ENCODE measurements at places on chromosomes 5 and 9.

DNA sequence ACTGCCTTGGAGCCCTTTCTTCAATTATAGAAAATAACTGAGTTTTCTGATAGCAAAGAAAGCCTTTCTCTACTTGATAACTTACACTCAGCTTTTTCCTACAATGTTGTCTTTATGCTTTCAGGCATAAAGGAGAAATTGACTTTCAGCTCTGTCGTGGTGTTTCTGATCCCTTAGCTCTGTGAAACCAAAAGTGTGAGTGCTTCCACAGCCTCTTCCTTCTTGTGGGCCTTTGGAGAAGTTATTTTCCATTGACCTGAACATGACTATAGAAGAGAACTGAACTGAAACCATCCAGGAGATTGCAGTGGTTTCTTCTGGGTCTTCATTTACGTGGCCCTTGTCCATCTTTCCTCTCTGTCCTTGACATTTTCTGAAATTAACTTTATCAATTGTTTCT, 59.5 kb upstream of the EQTN start:
- no peak for DNase-seq

- DNase-seq, result no peak
Observed at GRCh38 chr5:96022971-96023370, 61.3 kb upstream of the ELL2 start.

DNA sequence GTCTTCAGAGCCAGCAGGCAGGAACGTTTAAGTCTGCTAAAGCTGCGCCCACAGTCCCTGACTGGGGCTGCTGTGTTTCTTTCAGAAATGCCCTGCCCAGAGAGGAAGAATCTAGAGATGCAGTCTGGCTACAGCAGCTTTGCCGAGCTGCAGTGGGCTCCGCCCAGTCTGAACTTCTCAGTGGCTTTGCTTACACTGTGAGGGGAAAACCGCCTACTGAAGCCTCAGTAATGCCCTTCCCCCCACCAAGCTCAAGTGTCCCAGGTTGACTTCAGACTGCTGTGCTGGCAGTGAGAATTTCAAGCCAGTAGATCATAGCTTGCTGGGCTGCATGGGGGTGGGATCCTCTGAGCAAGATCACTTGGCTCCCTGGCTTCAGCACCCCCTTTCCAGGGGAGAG, 78.4 kb downstream of the SREK1 start:
- DNase-seq, result no peak

- no peak for DNase-seq
Observed at GRCh38 chr9:76827296-76828080, 63.2 kb downstream of the PCA3 start.

DNA sequence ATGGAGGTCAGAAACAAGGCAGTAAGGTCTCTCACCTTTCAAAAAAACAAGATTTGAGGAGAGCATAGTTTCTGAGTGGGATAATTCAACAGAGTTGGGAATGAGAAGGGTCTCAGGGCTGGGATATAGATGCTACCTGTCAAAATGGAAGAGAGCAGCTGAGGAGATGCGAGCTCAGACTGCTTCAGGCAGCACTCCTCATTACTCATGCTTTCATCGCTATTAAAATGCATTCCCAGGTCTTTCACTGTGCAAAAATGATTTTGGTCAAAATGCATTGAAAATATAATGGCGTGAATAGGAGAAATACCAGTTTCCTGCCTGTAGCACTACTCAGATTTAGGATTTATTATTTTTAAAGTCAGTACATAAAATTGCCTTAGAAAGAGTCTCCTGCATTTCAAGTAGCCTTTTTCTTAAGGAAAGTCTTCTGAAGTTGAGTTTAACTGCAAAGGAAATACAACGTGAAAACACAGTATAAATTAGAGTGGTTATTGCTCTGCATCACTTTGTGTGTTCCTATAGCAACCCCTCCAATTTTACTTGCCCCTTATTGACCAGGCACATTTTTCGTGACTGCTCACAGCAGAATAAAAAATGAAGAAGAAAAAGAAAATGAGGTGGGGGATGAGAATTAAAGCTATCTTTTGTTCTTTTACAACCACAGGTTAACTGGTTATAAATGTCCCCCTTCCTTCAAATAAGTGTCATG, 724.8 kb upstream of the SEMA6A start:
- DNase-seq, result no peak

DNA sequence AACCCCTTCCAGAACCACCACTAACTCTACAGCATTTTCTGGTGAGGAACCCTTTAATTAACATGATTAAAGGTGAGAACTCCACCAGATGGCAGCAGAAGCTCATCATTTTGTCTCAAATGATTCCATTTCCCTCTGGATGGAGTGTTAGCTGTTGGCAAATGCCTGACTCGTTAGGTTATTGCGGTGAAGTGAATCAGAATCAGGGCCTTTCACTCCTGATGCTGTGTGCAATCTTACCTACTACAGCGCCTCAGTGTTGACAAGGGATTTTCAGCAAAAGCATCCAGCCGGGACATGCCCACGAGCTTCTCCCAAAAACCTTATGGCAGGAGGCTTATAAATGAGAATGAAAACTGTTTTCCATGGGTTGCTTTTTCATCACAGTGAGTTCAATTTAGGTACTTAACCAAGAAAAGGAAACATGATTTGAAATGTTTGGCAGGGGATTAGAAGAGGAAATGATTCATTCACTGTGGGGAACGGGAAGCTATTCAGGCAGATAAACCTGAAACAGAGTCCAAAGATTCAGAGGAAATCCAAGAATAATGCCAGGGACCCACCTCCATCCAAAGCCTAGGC, 48.0 kb upstream of the CAST start:
- DNase-seq, result no peak

DNA sequence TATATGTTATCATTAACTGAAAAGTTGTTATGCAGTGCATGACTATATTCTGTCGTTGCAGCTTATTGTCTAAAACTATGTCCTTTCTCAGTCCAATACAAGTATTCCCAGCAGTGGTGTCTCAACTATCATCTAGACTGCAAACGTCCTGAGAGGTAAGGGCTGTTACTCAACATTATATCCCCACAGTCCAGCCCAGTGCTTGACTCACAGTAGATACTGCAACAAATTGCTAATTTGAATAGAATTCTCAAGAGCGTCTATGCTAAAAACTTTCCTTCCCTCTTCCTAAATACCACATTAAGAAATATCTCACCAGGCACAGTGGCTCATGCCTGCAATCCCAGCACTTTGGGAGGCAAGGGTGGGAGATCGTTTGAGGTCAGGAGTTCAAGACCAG, 37.7 kb upstream of the PCSK5 start:
- no peak for DNase-seq

DNA sequence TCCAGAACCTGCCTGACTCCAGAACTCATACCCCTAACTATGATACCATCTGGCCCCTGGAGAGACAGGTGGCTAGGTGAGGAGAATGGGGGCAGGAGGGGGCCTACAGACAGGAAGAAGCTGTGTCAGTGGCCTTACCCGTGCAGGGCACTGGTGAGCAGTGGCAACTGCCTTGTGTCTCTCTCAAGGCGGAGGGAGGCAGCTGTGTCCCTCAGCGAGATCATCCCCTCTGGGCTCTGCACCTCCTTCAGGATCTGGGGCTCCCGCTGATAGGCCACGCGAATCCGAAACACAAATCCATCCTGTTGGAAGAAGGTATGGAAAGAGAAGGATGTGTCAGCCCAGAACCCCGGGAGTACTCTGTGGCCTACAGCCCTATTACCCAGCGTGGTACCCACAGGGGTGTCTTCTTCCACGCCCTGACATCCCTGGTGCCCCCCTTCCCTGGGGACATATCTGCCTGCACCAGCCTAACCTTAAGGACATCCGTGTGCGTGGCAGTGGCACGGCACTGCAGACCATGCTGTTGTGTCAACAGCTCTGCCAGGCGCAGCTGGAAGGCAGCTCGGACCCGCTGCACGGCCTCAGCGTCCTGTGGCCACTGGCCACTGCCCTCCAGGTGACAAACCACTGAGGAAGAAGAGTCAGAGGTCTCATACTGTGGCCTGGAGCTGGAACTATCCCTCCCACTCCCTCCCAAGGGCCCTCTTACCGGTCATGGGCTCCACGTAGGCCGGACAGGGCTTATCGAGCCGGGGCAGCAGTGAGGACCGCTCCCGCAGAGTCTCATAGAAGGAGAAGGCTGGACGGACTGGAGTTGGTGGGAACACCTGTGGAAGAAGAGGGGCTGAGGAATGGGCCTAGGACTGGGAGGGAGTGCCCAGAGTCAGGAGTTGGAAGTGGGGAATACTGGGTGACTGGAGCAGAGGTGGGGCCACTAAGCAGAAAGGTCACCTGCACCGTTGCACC, 7.8 kb downstream of the NOL6 start:
- no peak for DNase-seq

GRCh38 chr5:37532976-37533740, 154.0 kb downstream of the WDR70 start:
- DNase-seq, result no peak

DNA sequence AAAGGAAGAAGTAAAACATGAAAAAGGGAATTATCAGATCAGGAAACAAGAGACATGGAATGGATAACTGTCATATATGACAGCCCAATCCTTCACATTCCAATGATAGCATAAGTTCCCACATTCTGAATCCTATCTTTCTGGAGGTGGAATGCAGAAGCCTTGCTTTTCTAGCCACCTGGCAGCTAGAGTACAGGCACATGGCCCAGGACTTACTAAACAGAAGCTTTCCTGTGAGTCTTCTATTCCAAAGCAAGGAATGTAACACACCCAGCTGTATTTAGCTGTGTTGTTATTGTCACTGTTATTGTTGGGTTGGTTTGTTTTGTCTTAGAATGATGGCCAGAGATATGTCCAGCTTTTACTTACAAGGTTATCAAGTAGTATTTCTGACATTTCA, 780.5 kb upstream of the ZNF608 start:
- DNase-seq, result no peak

DNA sequence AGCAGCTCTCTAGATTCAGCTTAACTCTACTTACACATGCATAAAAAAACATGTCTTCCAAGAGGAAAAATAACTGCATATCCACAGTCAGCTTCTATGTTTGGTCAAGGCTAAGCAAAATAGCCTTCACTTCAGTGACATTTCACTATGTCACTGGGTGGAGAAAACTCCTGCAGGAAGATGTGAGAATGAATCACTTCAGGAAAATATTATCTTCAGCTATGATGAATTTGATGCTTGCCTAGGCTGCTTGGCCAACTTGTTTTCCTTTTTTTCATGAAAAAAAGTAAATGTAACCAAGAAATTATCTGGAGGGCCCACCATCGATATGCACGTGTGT, 143.0 kb upstream of the ZNF608 start:
- DNase-seq, result no peak

DNA sequence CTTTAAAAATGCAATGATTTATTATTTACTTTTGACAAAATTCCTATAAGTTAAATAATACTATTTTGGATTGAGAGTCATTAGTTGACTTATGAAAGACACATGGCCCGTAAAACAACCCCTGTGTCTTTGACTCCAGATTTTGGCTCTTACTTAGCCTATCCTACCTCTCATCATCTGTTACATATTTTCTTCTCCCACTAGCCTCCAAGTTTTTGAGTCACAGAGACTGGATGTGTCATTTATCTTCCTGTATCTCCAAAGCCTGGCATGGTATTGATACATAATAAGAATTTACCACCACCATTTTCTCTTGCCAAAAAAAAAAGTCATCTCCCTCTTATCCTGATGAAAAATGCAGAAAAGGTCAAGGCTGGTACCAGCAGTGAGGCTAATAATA, 99.9 kb downstream of the GABRB2 start:
- DNase-seq, result no peak

DNA sequence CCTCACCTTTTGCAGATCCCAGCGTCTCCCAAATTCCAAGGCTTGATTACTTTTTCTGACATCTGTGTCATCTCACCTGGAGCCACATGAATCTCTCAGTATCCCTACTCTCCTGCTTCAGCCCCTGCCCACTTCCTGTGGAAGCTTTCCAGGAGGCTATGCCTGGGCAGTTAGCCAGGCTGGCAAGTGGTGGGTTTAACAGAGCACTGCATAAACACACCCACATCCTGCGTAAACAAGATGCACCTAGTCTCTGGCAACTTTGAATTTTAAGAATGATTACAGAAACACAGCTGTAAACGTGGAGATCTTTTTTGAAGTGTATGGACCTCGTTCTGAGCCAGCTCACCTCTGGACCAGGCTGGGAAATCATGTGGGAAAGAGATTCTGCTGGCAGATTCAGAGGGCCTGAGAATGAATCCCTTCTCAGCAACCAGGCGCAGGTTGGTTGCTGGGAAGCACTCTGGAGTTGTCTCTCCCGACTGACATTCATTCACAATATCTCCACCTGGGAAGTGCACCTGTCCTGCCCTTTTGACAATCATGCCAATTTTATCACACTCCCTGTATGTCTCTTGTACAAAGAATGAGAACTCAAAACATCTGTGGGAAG, 55.7 kb upstream of the FANCC start:
- DNase-seq, result no peak

GRCh38 chr9:3884736-3885135, 358.9 kb upstream of the RFX3 start:
- no peak for DNase-seq

DNA sequence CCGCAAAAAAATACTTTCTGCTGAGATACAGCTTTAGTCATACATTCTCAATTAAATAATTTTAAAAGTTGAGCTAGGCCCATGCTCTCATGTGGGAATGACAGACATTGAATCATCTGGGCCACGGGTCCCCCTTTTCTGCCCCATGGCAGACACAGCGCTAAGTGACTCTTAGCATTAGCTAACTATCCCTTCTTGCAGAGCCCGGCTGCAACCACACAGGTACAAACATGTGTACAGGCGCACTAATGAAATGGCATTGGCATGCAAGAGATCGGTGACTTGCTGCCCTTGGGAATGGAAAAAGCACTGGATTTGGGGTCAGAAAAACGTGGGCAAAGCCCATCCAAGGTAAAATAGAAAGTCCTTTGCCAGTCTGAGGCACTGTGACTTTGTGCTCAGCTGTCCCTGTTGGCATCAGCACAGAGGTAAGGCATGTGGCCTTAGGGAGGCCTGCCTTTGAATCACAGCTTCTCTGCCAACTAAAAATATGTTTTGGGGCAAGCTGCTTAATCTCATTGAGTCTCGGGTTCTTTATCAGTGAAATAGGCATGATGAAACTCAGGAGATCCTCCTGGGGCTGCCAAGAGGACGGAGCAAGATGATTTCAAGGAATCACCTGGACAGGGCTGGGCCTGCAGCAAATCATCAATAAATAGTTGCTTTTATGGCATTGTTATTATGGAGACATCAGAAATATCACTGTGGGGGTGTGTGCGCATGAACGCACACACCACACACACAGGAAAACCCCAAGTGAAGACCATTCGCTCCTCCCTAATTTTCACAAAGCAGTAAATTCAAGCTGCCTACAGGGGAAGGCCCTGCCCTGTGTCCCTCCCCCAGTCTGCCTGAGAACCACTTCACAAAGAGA, 54.2 kb downstream of the WHRN start:
- DNase-seq, result no peak

GRCh38 chr5:66848749-66849641, 252.8 kb downstream of the MAST4 start:
- DNase-seq, result no peak

Measured in stimulated activated CD4-positive, alpha-beta T cell treated with anti-CD3 and anti-CD28 coated beads, Interleukin-15, amount 100 ng/mL, for 1 hour (primary cell).